ENCODE measurements at places on chromosomes 5 and 9.

DNA sequence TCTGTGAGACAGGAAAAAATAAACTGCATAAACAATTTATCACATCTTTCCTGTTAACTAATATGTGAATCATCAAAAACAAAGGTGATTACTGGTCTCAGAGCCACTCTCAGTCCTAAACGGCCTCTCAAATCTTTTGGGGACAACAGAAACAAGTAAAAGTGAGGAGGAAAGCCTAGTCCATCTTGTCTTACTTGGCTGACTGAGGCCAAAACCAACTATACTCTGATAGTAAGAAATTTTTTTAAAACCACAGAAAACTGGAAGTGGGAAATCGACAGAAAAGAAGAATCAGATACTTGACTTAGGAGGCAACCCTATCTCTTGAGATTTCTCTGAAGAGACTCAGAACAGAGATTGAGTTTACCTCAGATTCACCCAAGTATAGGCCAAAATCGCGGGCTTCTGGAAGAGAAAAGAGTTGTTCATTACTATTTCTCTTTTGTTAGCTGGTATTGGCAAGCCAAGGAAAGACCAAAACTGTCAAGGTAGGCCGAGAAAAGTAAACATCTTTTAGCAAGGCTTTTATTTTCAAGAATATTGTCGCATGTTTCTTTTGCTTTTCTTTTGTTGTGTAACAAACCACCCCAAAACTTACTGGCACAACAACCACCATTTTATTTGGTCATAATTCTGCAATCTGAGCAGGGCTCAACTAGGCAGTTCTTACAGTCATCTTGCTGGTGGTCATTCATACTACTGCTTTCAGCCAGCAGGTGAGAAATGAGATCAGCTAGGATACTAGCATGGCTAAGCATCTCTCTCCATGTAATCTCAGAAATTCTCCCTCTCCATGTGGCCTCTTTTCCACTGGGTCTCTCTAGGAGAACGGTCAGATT is 46.1 kb downstream of the RFX3 start:
- DNase-seq: no peak

GRCh38 chr5:16844952-16845351 is 91.1 kb downstream of the MYO10 start:
- DNase-seq: peak; percentile 39

DNA sequence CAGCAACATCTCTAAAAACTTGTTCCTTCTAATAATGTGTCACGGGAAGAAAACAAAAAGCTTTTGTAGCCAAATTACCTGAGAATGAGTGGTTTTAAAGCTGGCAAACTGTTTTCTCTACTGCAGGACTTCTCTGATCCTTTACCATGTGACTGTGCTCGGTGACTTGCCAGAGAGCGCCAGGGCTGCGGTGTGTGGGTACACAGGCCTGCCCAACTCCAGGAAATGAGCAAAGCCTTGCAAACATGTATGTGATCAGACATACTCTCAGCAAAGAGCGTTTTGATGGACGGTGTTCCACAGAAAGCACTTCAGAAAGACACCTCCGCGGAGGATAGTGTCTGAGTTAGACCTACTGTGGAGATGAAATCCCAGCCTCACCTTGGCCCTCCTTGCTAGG is 157.3 kb downstream of the SPOCK1 start:
- no peak for DNase-seq

- DNase-seq: no peak
Measured at GRCh38 chr9:126299706-126300276, 26.8 kb upstream of the MVB12B start.

DNA sequence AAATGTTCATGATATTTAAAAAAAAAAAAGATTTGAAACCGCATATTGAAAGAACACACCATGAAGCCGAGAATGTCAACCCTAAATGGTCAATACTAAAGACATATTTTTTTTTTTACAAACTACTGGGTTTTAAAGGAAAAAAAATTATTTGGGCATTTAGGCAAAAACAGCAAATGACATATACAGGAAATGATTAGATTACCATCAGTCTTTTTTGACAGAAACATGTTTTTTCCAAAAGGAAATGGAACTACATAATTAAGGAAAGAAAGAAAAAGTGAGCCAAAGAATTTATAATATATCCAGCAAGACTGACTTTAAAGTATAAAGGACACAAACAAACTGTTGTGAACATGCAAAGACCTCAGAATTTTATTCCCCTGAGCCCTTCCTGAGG is 56.7 kb downstream of the RALGPS1 start:
- DNase-seq: no peak

GRCh38 chr5:94782383-94782782 is 163.9 kb downstream of the SLF1 start:
- DNase-seq: no peak

GRCh38 chr9:123607479-123607878 is 251.5 kb downstream of the CRB2 start:
- DNase-seq: no peak

DNA sequence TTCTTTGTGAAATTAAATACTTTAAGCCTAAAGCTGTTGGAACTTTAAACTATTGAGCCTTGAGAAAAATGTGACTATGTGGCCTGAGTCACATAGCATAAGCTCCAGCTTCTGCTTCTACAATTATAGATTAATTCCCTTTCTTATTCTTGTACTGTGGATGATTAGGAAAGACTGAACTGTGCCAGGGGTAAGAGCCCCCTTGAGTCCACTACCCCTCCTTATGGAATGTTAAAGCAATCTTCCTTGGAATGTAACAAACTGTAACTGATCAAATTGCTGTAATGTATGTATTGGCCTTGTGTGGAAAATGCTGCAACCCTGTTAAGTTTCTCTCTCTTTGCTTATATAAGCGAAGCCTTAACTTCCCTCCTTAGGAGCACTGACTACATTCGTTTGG is 273.2 kb downstream of the FAM170A start:
- no peak for DNase-seq

- no peak for DNase-seq
Measured at GRCh38 chr5:55303238-55303690, 4.2 kb downstream of the DHX29 start.

DNA sequence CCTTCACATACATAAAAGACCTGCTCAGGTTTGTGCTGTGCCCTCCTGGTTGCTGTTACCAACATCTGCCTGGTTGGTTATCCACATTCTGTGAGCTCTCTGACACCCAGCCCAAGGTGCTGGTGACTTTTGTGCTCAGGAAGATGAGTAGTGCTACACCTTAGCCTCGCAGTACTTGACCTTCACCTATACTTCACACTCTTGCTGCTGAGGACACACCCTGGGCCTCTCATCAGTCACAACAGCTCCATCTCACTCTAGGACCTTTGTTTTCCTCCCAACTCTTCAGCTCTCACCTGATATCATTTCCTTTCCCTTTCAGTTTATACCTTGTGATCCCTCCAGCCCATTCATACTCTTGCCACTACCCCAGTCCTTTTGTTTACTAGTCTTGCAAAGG is 10.7 kb upstream of the SLC22A5 start:
- DNase-seq: no peak

DNA sequence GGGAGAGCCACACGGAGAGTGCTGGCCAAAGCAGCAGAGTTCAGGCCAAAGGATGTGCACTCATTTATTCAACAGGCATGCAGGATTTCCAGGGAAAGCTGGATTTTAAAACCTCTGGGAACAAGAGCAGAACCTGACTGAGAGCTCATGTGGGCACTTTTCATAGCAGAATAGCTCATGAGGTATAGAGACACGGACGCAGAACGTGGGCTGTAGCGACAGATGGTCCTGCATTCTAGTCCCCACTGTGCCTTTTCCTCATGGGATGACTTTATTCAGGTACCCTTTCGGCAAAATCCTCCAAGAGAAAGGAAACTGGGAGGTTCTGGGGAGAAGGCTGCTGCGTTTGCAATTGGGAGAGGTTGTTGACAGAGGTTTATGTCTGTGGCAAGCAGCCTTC is 5.4 kb downstream of the IL4 start:
- DNase-seq: no peak

- DNase-seq: no peak
Measured at GRCh38 chr9:131270171-131271015, 5.9 kb downstream of the FAM78A start.

GRCh38 chr9:14373336-14373666 is 59.4 kb upstream of the NFIB start:
- DNase-seq: no peak

DNA sequence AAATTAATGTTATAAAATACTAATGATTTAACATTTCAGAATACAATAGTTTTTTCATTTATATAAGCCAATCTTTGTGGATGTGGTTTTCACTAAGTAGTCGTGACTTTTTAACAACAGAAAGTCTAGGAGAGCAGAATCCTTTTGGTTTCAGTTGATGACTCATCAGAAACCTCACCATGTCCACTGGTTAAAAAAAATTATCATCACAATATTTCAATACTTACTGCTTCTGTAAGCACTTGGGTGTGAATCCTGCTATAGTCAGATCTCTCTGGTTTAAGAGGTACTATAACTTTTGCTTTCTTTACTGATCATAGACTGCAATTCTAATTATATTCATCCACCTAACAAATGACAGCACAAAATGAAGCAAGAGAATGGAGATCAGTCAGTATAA is 77.2 kb downstream of the MRPS30 start:
- DNase-seq: peak; percentile 51

DNA sequence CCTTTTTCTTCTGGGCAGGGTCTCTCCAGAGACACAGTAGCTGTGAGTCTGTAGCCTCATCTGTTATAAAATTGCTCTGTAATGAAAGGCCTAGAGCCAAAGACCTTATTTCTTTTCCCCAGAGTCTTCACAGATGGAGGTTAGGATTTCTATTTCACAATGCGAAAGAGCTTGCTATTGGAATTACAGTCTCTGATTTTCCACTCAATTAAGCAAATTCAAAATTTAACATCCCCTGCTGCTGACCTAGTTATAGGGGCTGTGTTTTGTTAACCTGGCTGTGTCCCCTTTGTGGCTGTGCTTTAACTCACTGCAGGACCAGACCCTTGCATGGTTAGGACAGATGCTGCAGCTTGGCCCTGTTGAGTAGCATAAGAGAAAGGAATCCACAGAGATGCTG is 190.3 kb upstream of the NMUR2 start:
- no peak for DNase-seq

DNA sequence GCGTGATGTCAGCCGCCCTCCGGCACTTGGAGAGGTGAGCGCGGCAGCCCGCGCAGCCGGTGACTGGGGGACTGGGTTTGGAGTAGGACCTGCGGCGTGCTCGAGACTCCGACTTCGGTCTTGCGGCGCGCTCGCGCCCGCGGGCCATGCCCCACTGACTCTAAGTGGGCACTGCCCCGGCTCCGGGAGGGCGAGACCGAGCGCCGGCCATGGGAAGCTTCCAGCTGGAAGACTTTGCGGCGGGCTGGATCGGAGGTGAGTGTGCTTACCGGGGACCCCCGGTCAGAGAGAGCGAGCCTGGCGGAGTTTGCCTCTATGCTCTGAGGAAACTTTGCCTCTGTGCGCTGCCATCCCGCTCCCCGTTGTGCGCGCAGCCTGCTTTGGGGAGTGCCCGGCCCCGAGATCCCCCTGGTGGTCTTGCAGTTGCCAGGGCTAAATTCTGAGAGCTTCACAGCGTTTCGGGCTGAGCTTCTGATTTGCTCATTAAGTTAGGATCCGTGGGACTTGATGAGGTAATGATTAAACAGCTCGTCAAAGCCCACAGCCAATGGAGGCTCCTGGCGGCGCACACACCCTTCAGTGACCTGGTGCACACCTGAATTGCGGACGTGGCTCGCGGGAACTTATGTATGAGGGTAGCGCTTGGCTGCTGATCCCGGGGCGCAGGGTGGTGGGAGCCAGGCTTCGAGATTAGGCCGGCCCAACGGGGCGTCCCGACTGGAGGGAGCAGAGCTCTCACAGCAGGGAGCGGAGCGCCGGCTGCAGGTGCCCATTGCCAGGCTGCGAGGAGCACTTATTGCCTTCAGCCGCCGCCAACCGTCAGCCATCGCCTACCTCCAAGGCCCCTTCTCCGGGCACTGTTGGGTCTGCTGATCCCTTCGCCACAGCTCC is at the start of gene SLC25A48:
TSS of gene SLC25A48 (plus strand) at position 25 of the 891 bp plus-strand sequence. CDS start at position 210, 185 bp downstream.
- DNase-seq: peak; percentile 94

- DNase-seq: no peak
Measured at GRCh38 chr5:181203777-181204112, 1.3 kb downstream of the TRIM7 start.

DNA sequence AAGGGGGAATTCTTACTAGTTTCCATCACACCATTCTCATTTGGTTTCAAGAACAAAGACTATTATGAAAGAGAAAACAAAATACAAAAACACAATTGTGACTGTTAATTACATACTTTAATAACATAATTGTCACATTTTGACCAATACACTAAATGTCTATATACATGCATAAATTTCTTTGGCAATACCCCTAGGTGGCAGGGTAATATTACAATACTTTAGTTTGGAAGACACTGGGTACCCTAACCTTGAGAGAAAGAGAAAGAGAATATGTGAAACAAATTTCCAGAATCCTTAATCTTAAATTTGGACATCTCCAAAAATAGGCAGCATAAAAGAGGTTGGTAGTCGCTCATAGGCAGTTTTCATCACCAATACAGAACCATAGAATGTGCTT is 619.6 kb upstream of the ADAMTS16 start:
- peak; percentile 35 for DNase-seq

DNA sequence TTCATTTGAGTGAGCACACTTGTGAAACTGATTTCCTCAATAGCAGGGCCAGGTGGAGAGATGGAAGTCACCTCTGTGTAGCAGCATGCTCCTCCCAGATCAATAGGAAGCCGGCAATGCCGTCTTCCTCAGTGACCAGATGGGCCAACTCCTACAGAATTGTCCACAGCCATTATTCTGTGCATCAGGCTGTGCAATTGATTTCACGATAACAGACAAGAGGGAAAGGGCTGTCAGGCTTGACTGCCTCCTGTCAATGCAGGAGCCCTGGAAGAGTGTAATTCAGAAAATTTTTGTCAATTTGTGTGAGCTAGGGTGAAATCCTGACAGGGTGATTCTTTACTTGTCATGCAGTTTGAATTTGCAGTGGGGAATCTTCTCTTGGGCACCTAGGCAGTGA is 838.4 kb upstream of the NUDT12 start:
- no peak for DNase-seq

- DNase-seq: peak; percentile 88
Measured at GRCh38 chr9:28212979-28213378, 639.7 kb upstream of the C9orf72 start.

- no peak for DNase-seq
Measured at GRCh38 chr9:122392714-122393113, 21.9 kb downstream of the PTGS1 start.

- DNase-seq: no peak
Measured at GRCh38 chr9:128201441-128202369, 1.5 kb upstream of the DNM1 start.

- DNase-seq: no peak
Measured at GRCh38 chr5:62942384-62942783, 363.8 kb downstream of the LRRC70 start.

DNA sequence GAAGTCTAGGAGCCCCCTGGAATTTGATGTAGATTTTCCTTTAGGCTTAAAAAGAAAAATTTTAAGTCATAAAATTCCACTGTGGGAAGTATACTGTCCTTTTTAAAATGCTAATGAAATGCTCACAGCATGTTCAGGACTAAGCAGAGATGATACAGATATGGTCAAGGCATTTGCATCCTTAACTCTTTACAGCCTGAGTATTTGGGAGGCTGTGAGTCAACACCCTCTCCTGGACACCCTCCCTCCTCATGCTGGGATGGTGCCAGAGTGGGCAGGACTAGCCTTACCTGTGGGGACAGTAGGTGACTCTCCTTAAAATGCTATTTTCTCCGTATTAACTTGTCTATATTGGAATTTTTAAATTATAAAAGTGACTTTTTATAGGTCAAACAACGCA is 197.4 kb upstream of the ELL2 start:
- no peak for DNase-seq

All from DMS53 (cell line).